ENCODE measurements at places on chromosomes 16 and 17.

DNA sequence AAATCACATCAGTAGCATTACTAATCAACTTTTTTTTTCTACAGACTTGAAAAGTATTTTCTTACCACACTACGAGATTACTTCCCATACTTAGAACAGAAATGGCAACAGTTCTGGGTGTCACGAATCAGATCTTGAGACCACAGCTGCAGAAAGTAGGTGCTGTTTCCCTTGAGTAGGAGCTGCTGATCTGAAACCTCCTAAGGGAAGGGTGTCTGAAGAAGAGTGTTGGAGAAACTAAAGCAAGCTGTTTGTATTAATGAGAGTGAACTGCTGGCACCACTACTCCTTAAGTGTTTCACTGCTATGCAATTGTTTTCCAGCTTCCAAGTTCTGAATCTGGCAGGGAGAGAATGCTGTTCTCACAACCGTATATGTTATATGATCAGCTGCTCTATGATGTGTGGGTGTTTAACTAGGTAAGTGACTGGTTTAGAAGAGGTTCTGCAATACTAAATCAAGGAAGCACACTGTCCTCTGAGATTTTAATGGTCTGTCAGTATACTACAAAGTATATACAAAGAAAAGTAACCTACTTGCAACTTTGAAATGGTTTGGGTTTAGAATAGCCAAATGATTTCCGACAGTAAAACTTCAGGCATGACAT is 3.3 kb downstream of the ZNF652 start:
- no peak for DNase-seq

GRCh38 chr17:61203671-61204131 is 195.9 kb upstream of the TBX2 start:
- DNase-seq, result no peak

DNA sequence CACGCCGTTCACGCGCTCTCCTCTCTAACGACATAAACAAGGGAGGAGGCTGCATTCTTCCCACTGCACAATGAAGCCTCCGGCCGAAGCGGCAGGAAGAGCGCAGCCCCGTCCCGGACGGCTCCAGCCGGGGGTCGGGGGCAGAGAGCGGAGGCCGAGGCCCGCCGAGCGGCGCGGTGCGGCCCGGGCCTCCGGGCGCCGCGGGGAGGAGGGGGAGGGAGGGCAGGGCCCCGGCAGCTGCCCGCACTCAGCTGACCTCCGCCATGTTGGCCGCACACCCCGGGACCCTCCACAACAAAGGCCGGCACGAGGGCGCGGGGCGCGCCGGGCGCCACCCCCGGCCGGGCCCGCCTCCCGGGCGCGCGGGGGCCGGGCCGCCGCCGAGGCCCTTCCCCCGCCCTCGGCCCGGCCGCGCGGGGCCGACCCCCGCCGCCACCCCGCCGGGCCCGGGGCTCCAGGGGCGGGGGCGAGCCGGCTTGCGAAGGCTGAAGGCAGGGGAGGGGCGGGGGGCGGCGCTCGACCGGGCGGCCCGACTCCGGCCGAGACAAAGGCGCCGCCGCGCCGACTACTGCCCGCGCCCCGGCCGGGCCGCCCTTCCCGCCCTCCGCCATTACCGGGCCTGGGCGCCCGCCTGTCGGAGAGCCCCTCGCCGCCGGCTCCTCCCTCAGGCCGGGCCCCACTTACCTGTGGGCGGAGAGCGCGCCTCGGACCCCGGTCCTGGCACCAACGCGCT is 527 bp downstream of the SIAH1 start:
- peak; percentile 69 for DNase-seq

DNA sequence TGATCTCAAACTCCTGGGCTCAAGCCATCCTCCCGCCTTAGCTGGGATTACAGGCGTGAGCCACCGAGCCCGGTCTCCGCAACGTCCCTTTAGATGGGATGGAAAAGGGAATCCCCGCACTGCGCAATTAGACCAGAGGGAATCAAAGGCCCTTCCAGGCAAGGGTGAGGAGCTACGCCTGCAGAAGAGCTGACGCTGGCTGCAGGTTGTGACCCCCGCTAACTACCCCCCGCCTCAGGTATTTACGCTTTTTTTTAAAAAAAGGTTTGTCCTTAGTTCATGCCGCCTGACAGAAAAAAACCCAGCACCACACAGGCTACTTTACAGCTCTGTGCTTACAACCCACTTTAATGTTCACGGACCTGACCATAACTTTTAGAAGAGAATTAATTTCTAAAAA is 26.9 kb downstream of the ZCCHC14 start:
- DNase-seq, result no peak

DNA sequence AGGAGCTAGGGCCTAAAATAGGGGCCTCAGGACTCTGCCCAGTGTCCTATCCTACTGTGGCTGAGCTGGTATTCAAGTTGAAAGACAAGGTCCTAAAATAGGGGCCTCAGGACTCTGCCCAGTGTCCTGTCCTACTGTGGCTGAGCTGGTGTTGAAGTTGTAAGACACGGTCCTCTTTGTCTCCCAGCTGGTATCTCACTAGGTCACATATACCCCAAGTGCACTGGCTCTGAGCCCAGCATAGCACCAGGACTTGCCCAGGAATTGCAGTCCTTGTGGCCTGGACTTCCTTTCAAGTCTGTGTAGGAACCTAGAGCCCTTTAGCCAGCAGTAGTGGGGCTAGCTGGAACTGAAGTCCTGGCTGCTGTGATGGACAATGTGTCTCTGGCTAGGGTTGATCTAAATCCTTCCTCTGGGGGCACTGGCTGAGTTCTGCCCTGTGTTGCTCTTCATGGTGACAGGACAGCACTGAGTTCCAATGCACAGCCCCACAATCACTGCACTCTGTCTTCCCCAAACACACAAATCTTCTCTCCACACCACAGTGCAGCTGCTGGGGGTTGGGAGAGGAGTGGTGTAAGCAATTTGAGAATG is 260.5 kb downstream of the HAPSTR1 start:
- DNase-seq, result no peak

GRCh38 chr17:75115555-75115954 is 5.8 kb downstream of the ARMC7 start:
- no peak for DNase-seq

DNA sequence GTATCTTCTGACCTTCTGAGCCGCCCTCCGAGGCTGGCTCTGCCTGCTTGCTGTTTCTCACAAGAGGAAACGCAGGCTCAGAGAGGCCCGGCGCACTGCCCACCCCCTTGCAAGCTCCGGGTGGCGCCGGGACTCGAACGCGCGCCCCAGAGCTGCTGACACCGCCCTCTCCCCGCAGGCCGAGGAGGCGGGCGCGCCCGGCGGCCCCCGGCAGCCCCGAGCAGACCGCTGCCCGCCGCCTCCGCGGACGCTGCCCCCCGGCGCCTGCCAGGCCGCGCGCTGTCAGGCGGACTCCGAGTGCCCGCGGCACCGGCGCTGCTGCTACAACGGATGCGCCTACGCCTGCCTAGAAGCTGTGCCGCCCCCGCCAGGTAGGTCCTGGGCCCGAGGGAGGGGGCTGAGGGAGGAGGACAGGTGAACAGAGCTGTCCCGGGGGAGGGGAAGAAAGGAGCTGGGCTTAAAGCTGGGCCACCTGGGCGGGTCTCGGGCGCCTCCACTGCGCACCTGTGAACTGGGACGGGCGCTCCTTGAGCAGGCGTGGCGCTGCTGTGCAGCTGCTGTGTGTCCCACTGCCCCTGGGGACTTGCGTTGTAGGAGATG is 18.2 kb downstream of the WFDC1 start:
- no peak for DNase-seq

DNA sequence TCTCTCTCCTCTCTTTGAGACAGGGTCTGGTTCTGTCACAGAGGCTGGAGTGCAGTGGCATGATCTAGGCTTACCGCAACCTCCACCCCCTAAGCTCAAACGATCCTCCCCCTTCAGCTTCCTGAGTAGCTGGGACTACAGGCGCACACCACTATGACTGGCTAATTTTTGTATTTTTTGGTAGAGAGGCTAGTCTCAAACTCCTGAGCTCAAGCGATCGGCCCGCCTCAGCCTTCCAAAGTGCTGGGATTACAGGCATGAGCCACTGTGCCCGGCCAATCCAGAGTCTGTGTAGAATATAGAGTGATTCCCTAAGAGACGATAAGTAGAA is 65.8 kb upstream of the RPH3AL start:
- no peak for DNase-seq

GRCh38 chr17:80559825-80560251 is 15.2 kb downstream of the RPTOR start:
- DNase-seq, result no peak

DNA sequence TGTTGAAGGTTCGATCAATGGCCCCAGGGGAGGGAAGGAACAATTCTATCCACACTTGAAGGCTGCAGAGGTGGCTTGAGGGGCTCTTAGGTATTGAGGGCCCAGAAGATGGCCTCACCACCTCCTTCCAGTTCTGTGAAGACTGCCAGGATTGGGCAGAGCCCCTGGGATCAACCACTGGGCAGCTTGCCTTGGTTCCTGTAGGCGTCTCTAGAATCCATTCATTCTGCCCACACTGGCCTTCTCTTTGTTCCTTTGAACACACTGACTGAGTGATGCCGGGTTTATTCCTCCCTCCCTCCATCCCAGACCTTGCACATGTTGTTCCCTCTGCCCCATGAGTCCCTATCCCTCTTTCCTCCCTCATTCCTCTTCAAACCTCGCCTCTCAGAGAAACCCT is 50.5 kb downstream of the SYT17 start:
- DNase-seq, result no peak

DNA sequence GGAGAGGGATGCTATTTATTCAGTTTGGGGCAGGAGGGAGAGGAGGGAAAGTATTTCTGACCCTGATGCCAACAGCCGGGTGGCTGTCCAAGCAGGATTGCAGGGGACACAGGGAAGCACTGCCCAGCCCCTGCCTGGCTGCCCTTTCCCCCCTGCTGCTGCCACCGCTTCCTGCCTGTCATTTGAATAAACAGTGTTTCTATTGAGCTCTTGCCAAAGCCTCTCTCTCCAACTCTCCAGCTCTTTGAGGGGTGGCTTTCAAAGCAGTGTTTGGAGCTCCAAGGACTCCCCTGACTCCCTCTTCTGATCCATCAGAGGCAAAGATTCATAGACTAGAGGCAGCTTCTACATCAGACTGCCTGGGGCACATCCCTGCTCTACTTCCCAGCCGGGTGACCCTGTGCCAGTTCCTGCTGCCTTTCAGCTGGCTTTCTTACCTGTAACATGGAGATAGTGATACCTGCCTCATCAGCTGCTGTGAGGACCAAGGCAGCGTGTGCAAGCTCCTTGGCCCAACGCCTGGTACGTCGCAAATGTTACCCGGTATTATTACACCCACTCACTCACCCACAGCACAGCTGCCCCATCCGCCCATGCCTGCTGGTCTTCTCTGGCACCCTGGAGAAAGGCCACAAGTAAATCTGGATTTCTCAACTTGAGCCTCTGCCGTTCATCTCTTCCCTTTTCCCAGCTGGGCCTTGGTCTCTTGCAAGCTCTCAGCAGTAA is 9.5 kb downstream of the PROCA1 start:
- DNase-seq, result no peak

GRCh38 chr16:71358464-71358998 is at the start of gene CALB2:
Gene CALB2 (plus strand): TSS chr16:71358723. CDS start chr16:71358793, 70 bp downstream.
- DNase-seq, result peak; percentile 87

DNA sequence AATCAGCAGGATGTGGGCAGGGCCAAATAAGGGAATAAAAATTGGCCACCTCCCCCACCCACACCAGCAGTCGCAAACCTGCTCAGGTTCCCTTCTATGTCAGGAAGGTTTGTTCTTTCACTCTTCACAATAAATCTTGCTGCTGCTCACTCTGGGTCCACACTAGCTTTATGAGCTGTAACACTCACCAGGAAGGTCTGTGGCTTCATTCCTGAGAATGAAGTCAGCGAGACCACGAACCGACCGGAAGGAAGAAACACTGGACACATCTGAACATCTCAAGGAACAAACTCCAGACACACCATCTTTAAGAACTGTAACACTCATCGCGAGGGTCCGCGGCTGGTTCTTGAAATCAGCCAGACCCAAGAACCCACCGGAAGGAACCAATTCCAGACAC is 115.5 kb upstream of the TBX2 start:
- peak; percentile 62 for DNase-seq

GRCh38 chr16:89561142-89561883 is 831 bp downstream of the RPL13 start:
- no peak for DNase-seq

GRCh38 chr16:21639493-21639892 is 12.9 kb downstream of the IGSF6 start:
- DNase-seq, result no peak

GRCh38 chr16:50816901-50817555 is 75.1 kb downstream of the CYLD start:
- DNase-seq, result no peak

DNA sequence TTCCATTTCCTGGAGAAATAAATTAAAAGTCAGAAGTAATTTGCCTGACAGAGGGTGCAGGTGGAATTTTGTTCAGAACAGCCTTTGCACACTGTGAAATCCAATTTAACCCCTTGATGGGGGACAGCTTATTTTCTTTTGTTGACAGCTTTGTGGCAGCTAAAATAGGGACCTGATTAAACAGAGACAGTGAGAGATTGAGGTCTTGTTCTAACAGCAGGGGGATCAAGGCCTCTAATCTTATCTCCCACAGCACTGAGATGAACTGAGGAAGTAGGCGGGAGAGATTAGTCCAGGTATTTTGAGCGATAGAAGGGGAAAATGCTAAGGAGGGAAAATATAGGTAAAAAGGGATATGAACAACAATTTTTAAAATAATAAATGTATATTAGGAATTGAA is 1491.4 kb upstream of the GOT2 start:
- DNase-seq, result no peak

- DNase-seq, result peak; percentile 64
Measured at GRCh38 chr17:57463103-57463885, 207.0 kb downstream of the MSI2 start.

DNA sequence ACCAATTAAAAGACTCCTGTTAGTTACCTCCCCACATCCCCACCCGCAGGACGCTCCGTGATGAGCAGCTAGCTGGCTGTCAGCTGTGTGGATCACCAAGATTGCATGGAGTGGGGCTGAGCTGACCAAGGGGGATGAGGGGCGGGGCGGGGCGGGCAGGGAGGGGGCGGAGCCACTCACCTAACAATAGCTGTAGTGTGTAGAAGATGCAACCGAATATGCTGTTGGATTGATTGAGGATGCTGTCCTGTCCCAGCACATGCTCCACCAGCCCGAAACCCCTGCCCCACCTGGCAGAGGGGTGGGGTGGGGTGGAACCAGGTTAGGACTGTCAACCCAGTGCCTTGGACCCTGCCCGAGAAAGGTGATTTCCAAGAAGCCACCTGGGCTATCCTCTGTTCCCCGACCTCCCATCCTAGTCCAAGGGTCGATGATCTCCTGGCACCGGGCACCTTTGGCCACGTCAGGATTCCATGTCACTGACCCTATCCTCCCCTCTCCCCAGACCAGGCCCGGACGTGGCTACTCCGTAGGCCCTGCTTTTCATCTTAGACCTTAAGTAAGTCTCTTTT is 1.4 kb downstream of the VKORC1 start:
- DNase-seq, result peak; percentile 56

DNA sequence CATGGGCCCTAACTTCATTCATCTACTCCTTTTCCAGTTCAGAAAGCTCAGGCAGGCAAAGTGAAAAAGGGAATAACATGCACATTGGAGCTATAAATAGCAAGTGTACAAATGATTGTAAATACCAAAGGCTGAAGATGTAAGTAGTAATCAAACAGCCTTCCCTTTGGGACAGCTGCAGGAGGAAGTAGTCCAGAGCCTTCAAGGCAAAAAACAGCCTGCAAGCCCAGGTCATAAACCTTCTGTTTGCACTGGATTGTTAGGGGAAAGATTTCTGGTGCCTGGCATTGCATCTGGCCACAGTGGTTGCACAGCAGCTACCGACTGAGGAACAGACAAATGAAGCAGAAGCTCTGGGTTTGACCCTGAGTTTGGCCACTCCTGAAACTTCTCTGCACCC is 98.6 kb upstream of the PMFBP1 start:
- DNase-seq, result no peak
